ENCODE measurements at places on chromosomes 3 and 15.

- no peak for DNase-seq
These were observed 4.6 kb downstream of the ERICH6 start for GRCh38 chr3:150699068-150699639.

GRCh38 chr3:22244761-22245521, 493.9 kb upstream of the ZNF385D start:
- DNase-seq: no peak

DNA sequence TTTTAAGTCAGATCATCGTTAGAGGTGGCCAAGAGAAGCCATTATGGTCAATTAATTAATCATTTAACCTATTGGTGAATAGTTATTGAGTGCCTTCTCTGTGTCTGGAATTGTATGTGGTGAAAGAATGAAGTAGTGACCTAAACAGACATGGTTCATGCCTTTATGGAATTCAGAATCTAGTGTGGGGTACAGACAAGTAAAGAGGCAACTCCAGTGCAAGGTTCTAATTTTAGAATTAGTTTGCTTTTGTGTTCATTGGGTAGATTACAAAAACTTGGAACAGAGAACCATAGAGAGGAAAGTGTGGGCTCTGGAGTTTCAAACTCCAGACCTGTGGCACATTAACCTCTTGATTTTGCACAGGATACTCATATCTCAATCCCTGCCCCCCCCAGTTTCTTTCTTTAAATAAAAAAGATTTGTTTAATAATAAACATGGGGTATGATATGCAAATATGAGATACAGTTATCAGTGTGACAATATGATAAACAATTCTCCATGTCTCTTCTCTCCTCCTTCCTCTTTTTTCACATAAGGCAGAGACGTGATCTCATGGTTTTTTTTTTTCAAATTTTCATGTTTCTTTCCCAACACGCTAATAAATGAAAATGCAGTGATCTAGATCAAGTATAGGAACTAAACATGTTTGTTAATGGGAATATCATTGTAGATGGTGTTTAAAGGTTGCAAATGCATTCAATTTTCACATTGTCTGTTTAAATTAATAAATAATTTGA, 117.9 kb downstream of the MITF start:
- no peak for DNase-seq

DNA sequence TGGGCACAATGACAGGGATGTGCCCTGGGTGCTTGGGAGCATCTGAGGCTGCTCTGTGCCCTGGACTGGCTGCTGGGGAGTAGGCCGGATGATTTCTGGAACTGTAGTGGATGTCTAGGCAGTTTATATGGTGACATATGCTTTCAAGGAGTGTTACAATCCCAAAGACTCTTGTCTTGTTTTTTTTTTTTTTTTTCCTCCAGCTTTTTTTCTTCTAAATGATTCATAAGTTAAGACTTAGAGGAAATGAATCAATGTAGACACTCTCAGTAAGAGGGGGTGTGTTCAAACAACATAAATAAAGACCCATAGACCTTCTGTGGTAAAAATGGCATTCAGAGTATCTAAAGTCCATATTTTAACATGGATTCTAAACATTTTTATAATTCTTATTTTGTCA, 706.1 kb upstream of the GOLIM4 start:
- DNase-seq: no peak

- DNase-seq: no peak
These were observed 63.3 kb downstream of the ABTB1 start for GRCh38 chr3:127735767-127736693.

DNA sequence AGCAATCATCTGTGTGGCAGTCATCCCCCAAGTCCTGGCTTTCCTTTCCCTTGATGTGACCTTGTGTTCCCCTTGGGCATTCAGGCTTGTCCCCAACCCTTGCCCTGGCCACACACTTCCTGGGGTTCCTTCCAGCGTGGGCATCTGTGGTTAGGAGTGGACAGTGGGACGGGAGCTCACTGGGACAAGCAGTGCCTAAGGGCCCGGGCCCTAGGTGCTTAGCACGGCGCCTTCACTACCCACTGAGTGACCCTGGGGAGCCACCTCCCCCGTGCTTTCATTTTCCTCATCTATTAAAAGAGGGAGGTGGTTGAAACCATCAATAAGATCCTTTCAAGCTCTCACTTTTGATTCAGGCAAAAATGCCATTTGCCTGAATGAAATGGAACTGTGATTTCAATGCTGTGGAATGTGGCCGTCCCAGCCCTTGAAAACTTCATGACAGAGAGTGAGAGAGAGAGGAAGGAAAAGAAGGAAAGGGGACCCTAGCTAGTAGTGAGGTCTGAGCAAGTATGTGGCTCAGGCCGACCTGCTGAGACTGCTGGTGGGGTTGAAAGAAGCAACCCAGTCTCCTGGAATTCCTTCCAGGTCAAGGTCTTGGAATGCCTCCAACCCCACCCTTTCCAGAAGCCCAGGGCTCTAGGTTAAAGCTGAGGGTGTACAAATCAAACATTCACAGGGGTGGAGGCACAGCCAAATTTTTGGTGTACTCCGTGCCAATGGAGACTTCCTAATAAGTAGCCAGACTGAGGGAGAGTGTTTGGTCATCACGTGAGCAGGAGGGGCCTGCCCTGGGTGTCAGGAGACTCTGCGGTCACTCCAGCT, 302.9 kb downstream of the TLE3 start:
- DNase-seq: no peak

GRCh38 chr3:59237121-59237520, 187.3 kb upstream of the CFAP20DC start:
- no peak for DNase-seq

- no peak for DNase-seq
These were observed 325.6 kb upstream of the ICE2 start for GRCh38 chr15:60804551-60804950.

GRCh38 chr3:14879211-14879874, 60.6 kb downstream of the FGD5 start:
- no peak for DNase-seq

- no peak for DNase-seq
These were observed 82.9 kb upstream of the GSK3B start for GRCh38 chr3:120177151-120177550.

DNA sequence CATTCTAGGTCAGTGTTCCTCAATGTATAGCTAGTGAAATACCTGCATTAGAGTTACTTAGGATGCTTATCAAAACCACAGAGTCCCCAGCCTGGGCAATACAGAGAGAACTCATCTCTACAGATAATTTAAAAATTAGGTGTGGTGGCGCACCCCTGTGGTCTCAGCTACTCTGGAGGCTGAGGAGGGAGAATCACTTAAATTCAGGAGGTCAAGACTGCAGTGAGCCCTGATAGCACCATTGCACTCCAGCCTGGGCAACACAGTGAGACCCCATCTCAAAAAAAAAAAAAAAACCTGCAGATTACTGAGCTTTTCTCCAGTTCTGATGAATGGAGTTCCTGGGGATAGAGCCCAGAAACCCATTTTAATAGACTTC, 10.1 kb upstream of the MINDY2 start:
- no peak for DNase-seq

GRCh38 chr3:152359385-152360248, 90.9 kb downstream of the MBNL1 start:
- no peak for DNase-seq

GRCh38 chr15:29885183-29885582, 62.9 kb upstream of the TJP1 start:
- DNase-seq: no peak

DNA sequence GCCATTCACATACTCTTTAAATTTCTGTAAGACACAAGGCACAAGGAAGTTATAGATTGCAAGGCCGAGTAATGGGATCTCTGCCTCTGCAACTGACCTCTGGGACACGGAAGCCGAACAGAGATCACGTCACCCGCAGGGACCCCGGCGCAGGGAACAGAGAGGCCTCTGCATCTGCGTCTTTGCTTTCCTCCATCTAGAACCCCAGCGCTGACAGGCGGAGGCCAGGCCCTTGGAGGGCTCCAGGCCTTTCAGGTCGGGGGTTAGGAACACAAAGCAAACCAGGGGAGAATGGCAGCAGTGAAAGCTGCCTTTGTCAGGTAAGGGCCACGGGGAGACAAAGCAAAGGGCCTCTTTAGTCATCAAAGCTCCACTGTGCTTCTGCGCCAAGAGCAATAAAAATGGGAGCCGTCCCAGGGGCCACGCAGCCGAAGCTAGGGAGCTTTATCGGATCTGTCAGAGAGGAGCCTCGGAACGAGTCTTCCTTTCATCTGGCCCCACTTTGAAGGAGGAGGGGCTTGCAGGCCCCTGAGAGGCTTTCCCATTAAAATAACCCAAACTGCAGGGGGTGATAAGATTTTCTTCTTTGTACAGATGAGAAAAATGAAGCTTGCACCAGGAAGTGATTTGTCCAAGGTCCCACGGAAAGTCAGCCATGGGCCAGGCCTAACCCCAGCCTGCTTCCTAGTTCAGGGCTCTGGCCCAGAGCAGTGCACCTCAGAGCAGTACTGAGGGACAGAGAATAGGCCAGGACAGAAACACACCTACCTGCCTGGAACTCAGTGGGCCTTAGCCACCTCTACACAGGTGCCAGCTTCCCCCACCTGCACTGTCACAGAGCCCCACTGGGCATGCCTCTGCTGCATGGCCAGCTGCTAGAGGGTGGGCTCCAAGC, 84.4 kb upstream of the RAD18 start:
- no peak for DNase-seq

GRCh38 chr15:65836665-65837064, 32.6 kb upstream of the RAB11A start:
- DNase-seq: no peak

DNA sequence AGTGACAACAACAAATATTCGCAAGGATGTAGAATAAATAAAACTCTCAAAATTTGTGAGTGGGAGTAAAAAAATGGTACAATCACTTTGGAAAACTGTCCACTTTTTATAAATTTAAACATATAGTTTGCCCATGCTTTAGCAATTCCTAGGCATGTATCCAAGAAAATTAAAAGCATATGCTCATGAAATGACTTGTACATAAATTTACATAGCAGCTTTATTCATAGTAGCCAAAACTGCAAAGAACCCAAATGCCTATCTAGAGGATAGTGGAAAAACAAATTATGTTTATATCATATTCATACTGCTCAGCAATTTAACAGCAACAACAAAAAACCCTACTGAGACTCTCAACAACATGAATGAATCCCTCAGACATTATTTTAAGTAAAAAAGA, 363.6 kb upstream of the CCDC54 start:
- no peak for DNase-seq

DNA sequence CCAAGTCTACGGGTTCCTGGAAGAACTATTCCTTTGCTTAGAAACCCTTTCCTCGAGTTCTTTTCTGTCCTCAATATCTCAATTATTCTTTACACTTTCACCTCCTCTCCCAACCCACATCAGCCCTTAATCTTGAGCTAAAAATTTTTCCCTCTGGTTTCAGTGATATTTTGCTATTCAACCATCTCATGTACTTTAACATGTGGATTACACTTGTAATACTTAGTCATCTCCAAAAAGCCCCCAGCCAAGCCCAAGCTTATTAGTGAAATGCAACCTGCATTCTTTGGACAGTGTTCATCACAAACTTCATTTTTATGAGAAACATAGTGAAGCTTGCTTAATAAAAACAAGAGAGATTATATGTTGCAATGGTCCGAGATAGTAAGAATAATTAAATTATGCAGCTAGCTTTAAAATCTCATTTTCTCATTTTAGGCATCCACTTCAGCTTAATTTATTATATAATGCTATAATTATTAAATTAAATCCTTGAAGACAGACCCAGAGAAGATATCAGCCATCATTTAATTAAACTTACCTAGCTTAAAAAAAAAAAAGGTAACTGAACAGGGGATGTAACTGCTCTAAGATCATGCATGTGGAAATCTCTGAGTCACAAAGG, 534.5 kb upstream of the TBL1XR1 start:
- no peak for DNase-seq

DNA sequence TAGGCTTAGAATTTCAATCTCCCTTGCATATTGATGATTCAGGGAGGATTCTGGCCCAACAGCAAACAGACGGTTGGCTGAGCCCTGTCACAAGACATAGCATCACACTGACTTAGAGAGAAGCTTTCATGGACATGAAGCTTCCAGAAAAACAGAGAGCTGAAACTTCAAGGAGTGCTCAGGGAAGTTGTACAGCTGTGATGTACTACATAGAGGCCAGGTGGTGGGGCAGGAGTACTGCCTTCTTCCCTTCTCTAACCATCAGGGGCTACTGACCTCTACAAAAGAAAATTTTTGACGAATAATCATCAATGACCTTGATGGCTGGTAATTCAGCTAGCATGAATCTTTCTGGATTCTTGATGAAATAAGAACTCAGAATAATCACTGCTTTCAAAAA, 378.5 kb downstream of the ERC2 start:
- DNase-seq: no peak

- no peak for DNase-seq
These were observed 203.4 kb upstream of the NSMCE3 start for GRCh38 chr15:29472901-29473445.

- DNase-seq: no peak
These were observed at the start of gene FILIP1L for GRCh38 chr3:100114413-100115030. Gene FILIP1L (minus strand): TSS chr3:100114501.

GRCh38 chr3:122515870-122516269, 1.1 kb upstream of the KPNA1 start:
- DNase-seq: no peak

- no peak for DNase-seq
These were observed 61.7 kb downstream of the FSIP1 start for GRCh38 chr15:39720621-39721611.

- DNase-seq: no peak
These were observed 151.9 kb upstream of the FEZF2 start for GRCh38 chr3:62525281-62525680.

GRCh38 chr3:49554633-49555265, 472 bp downstream of the BSN start:
- no peak for DNase-seq

DNA sequence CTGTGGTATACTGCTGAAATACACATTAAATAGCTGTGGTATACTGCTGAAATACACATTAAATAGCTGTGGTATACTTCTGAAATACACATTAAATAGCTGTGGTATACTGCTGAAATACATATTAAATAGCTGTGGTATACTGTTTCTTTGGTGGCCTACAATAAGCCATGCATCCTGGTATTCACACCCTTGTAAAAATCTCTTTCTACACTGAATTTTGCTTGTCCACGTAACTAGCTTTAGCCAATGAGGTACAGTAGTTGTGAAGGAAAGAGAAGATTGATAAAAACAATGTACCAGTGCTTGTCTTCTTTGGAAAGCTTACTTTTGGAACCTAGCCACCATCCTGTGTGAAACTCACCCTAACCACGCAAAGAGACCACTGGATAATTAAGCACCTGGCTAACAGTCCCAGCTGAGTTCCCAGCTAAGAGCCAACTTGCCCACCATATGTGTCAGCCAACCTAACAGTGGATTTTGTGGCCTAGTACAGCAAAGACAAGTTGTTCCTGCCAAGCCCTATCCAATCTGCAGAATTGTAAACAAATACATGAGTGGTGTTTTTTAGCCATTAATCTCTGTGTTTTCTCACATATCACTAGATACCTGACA, 103.4 kb upstream of the MELTF start:
- no peak for DNase-seq

Measured in stimulated activated CD8-positive, alpha-beta memory T cell treated with anti-CD3 and anti-CD28 coated beads, Interleukin-7, amount 100 ng/mL, for 1 hour (primary cell).